ENCODE measurements at places on chromosomes 4 and X.
A peak's percentile ranks its signal among the peaks of the same experiment; 100 is the strongest.

GRCh38 chr4:73070074-73070390, 516 bp upstream of the COX18 start:
- DNase-seq, result no peak

GRCh38 chrX:40201329-40201885, 103.6 kb upstream of the BCOR start:
- no peak for DNase-seq

GRCh38 chr4:1289207-1290164, at the start of gene MAEA:
Gene MAEA (plus strand): TSS chr4:1289891. CDS start chr4:1289914, 23 bp downstream.
- peak; percentile 96 for DNase-seq

DNA sequence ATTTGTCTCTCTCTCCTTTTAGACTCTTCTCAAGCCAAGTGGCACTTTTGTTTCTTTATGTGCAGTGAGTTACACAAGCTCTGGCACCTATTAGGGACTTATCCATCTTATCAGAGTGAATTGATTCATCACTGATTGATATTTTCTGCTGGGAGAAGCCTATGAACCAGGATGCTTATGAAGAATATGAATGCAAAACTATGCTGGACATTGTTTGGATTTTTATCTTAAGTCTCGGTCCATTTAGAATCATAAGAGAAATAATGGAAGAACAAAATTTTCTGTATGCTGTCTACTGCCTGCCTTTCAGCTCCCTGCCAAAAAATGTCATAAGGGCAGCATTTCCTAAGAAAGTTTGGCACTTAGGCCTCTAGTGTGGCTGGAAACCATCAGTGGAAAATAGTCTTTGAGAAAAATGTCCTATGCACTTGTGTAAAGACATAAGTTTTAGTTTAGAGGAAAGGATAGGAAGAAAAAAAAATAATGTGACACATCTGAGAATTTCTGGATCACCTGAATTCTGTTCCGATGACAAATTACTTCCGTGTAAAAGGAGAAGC, 365.7 kb upstream of the MAD2L1 start:
- no peak for DNase-seq
